ENCODE measurements at places on chromosomes 3 and 15. TPM values are rescaled to one million over a fixed set of nuclear protein-coding genes. Genes with fewer than 3 reads are reported as not detected.
A peak's percentile ranks its signal among the peaks of the same experiment; 100 is the strongest.

- no peak for DNase-seq
Measured at GRCh38 chr15:69999392-70000085, 98.2 kb downstream of the TLE3 start.

GRCh38 chr3:3177861-3178497 is 1.5 kb downstream of the CRBN start:
- DNase-seq, result peak; percentile 50

GRCh38 chr3:53151870-53152660 is 8.9 kb upstream of the PRKCD start:
- DNase-seq, result no peak

- DNase-seq, result peak; percentile 48
Measured at GRCh38 chr3:119883461-119884160, 101.7 kb downstream of the NR1I2 start.

DNA sequence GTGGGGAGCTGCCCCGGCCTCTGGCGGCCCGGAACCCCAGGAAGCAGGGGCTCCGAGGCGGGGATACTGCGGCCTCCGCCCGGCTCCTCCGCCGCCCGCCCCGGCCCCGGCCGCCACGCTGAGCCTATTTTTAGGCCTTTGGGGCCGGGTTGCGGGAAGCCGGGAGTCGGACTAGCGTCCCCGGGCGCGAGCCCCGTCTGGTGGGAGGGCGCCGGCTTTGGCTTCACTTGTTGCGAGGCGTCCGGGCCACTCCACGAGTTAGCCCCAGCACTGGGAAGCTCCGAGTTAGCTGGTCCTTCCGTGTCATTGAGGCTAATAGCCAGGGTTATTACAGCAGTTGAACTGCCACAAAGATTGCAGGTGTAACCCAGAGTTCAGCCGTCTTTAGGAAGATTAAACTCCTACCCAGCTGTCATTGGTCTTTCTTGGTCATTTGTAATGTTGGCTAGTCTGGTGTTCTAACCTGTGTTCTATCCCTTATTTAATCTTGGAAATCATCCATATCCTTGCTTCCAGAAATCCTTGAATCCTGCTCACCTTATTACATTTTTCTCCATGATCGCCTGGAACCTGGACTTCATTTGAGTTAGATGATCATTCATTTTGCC is 791 bp downstream of the GYG1 start:
- DNase-seq, result peak; percentile 26

DNA sequence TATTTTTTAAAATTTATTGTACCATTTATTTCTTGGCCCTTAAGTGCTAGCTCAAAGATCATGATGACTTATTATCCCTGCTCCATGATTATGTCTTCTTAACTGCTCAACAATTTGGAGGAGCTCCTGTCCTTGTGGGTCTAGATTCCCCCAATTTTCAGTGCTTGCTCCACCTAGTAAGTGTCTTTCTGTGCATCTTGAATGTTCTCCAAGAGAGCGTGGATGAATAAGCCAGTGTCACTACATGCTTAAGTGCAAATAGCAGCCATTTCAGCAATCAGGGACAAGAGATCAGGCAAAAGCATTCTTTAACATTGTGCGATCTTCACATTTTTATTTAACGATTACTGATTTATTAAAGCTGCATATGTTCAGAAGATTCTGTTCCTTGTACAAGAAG is 99.4 kb downstream of the ALCAM start:
- no peak for DNase-seq

GRCh38 chr3:175469124-175469523 is 610.0 kb downstream of the NAALADL2 start:
- DNase-seq, result no peak

GRCh38 chr15:26148156-26148860 is 285.2 kb upstream of the ATP10A start:
- no peak for DNase-seq

- no peak for DNase-seq
Measured at GRCh38 chr3:118909763-118910162, 124.9 kb downstream of the IGSF11 start.

Gene KCNAB1
- total RNA-seq, result 0.90 TPM

Gene ABTB1
- total RNA-seq, result 1.3 TPM

Gene SLC12A1
- 0.16 TPM for total RNA-seq
